AG04450 (cell line): ENCODE measurements at places on chromosomes 1 and 21. TPM values are rescaled to one million over a fixed set of nuclear protein-coding genes. Genes with fewer than 3 reads are reported as not detected.

Gene S100A8
- polyA plus RNA-seq = not detected in 2 replicates

- DNase-seq = no peak
Observed at GRCh38 chr1:156260896-156261295, 13.0 kb upstream of the PAQR6 start.

GRCh38 chr1:240586006-240586405 is 25.9 kb downstream of the GREM2 start:
- no peak for DNase-seq

GRCh38 chr1:212072047-212072446 is 36.5 kb downstream of the DTL start:
- DNase-seq = no peak

DNA sequence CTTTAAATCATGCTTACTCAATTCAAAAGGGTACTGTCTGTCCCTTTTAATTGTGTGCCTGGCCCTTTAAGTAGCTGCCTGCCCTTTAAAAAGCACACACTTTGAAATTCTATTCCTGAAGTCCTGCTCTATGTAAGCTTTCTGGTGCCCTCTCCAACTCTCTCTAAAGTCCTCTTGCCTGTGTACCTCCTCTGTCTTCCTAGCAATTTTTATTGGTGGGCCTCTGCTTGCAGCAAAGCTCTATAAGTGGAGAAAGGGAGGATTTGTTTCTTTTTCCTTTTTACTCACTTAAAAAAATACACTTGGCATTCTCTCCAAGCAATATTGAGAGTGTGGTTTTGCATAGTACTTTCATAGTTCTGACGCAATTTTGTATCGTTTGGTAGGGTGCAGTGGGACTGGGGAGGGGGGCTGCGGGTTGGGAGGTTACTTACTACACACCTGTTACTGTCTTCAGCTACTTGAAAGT is 135.4 kb downstream of the LMO4 start:
- DNase-seq = no peak

- peak; percentile 65 for DNase-seq
Observed at GRCh38 chr1:41418857-41419583, 57.8 kb downstream of the FOXO6 start.

DNA sequence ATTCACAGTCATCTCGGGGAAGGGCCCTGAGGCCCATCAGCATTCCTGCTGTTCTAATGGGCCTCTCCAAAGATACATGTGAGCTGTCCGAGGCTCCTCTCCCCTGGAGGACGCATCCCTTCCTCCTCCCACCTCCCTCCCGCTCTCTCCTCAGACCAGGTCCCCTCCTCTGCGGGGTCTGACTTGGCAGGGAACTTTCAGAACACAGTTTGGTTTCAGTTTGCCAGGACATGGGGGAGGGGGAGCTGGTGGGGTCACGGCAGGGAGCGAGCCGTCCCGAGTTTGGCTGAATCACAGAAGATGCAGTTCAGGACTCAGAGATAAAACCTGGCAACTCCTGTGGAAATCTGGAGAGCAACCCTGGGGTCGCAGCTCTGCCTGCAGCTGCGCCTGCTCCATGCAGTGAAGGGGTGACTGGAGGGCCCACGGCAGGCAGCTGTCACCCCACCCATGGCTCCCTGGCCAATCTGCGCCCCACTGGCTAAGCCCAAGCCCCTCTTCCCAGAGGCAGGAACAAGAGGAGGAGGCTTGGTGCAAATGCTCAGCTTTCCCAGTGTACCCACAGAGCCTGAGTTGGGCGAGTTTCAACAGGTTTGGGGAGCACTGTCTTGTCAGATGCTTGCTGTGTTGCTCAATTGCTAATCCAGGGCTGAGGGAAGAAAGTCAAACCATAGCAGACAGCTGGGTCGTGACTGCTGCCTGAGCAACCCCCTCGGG is 5.7 kb downstream of the WNT4 start:
- no peak for DNase-seq

GRCh38 chr1:47411436-47411835 is 4.6 kb upstream of the FOXE3 start:
- no peak for DNase-seq

DNA sequence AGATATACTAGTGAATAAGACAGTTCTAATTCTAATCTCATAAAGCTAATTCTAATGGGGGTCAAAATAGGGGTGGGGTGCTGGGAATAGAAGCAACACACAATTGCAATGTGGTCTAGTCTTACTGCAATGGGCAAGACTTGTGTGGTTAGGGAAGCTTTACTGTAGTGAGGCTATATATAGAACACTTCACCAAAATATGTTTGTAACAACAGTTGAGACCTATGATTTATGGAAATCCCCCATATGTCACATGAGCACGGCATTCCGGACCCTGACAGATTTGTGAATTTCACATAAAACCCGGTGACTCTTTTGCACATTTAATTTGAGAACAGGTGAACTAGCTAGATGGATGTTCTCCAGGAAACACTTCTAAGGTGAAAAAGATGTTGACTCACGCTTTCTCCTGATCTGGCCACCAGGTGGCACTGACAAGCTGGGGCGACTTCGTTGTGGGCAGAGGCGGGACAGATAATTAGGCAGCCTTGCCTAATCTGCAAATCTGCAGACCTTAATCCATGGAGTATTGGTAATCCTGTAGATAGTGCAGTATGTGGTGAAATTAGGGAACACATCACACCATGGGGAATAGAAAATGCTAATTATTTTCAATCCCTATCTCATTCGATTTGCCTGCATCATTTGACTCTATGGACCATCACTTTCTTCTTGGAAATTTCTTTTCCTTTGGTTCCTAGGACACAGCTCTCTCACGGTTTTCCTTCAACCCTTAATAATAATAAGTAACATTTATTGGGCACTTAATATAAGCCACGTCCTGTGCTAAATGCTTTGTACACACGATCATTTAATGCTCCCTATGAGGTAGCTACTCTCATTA is 37.7 kb downstream of the KIAA0040 start:
- DNase-seq = no peak

GRCh38 chr21:25964015-25964414 is 206.6 kb downstream of the APP start:
- DNase-seq = no peak
